Endodermal cell (in vitro differentiated cells): ENCODE measurements at places on chromosomes 16 and 17. TPM values are rescaled to one million over a fixed set of nuclear protein-coding genes. Genes with fewer than 3 reads are reported as not detected.

GRCh38 chr16:68629351-68629910 lies 15.7 kb upstream of the CDH3 start:
- DNase-seq: peak; percentile 72

- DNase-seq: no peak
These were observed 5.2 kb downstream of the IL21R start for GRCh38 chr16:27407133-27407532.

The ZSCAN10 gene
- total RNA-seq: 21.1 to 36.6 TPM (median 35.2 TPM) in 3 replicates

GRCh38 chr17:4720787-4721186 lies 10.4 kb downstream of the ARRB2 start:
- DNase-seq: no peak

DNA sequence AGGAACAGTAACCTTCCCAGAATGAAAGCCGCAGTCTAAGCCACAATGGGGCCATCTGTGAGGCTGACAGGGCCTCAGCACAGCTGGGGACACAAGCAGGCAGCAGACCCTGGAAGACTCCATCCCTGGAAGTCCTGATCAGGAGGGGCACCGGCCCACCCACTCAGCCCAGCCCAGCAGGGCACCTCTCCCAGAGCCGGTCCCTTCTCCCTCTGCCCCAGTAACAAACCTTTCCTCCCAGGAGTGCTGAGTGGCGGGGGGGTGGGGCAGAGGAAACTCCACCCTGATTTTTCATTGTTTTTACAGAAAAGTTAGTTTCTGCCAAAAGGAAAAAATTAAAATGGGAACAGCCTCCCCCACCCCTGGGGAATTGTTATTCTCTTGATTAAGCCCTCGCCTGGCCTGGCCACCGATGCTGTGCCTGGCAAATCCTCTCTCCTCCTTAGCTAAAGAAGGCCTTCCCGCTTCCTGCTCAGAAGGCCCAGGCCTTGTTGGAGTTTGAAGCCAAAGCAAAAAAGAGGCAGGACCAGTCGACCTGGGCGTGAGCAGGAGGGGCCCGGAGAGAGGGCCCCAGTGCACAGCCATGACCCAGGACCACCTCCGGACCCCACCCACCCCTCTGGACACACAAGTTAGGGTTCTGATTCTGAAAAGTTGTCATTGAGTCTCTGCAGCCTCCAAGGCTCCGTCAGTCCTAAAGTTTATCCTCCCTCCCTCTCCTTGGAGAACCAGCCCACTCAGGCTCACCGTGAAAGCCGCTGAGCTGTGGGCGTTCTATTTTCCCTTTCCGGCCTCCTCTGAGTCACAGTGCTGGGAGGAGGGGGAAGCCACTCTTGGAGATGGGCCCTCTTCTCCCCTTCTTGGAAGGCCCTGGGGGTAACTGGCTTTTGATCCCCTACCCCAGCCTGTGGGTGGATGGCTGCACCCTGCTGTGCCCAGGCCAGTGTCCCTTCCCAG lies 128.4 kb upstream of the TNRC6C start:
- DNase-seq: peak; percentile 58

- DNase-seq: no peak
These were observed 495.1 kb downstream of the CDH11 start for GRCh38 chr16:64626776-64627175.

The TMIGD1 gene
- not detected in 3 replicates for total RNA-seq

DNA sequence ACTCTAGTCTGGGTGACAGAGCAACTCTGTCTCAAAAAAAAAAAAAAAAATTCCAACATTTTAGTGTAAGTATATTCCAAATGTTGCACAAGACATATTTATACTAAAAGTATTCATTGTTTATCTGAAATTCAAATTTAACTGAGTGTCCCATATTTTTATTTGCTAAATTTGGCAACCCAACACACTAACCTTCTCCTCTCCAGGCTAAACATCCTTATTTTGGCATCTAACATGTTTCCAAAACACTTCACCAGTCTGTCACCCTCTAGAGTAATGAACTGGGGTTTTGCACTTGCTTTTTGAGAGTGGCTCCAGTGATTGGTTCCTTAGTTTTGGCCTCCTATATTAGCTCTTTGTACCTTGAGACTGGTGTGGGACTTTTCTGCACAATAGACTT lies 243.4 kb upstream of the SALL1 start:
- DNase-seq: no peak

DNA sequence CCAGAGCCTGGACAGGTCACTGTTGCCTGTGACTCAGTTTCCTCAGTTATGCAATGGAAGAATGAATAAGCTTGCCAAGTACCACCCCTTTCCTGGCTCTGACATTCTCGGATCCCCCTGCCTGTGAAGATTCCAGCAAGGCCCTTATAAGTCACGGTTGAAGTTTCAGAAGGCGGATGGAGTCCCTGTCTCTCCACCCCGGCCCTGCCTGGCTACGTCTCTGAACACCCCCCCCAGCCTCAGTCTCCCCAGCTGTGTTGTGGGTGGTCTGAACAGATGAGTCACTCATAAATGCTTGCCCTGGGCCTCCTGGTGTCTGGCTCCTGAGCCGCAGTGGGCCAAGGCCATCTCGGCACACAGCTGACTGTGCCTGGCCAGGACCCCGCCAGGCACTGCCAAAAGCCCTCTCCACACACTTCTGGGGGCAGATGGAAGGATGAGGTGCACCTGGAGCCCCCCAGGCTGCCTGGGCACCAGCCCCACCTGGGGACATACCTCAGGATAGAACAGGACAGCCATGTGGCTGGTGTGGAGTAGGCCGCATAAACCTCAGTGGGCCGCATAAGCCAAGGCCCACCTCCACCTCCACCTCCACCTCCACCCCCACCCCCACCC lies 15.4 kb downstream of the VASN start:
- peak; percentile 33 for DNase-seq
